ENCODE measurements at places on chromosomes 13 and 19.

DNA sequence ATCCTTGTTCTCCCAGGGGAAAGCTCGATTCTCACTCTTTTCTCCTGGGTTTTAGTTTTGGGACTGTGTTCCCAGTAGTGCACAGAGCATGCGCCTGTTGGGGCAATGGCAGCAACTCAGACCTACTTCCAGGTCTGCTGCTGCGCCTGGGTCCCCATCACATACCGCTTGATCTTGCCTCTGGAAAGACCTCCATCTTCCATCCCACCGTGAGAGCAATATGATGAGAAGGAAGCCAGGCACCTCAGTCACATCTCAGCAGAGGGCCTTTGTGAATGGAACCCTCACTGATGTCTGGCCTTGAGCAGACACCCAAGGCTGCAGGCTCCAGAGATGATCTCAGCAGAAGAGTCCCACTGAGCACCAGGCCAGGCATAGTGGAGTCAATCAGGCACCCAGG lies 176.8 kb upstream of the ZNF507 start:
- no peak for DNase-seq

GRCh38 chr19:46453661-46454060 lies 17.7 kb downstream of the PNMA8A start:
- no peak for DNase-seq

DNA sequence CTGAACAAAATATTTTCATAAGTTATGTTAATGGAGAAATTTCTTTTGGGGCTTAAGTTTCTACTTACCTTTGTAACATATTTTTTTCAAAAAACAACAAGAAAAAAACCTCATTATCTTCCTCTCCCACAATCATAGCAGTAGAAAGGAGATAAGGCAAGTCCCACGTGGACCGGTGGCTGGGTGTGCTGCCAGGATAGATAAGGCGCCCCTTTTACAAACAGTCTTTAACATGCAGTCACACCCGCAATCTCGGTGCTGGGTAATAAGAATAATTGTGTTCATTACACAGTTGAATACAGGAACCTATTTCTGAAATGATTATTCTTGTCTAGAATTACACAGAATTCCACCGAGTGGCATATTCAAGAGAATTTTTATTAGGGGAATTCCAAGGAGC lies 1202.3 kb downstream of the UQCRFS1 start:
- no peak for DNase-seq

GRCh38 chr13:76879883-76880270 lies 6.3 kb downstream of the KCTD12 start:
- no peak for DNase-seq
